ENCODE measurements at places on chromosomes 4 and X.

DNA sequence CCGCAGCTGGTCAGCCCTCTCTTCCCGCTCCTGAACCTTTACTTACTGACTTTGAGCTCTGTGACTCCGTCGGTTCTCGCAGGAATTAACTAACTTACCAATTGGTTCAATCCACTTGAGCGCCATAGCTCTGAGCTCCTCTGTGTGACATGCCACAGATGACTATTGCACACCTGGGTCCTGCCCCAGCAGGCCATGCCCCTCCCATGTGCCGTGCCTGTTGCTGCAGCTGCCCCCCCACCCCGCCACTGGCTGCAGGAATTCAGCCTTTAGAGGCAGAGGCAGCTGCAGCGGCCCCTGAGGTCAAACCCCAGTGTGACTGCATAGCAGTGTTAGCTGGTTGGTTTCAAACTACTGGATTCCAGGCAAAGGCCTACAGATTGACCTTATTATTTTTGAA lies 70.6 kb downstream of the MTMR1 start:
- DNase-seq, result no peak

- no peak for DNase-seq
Measured at GRCh38 chr4:38805530-38806145, 1.0 kb upstream of the TLR1 start.

DNA sequence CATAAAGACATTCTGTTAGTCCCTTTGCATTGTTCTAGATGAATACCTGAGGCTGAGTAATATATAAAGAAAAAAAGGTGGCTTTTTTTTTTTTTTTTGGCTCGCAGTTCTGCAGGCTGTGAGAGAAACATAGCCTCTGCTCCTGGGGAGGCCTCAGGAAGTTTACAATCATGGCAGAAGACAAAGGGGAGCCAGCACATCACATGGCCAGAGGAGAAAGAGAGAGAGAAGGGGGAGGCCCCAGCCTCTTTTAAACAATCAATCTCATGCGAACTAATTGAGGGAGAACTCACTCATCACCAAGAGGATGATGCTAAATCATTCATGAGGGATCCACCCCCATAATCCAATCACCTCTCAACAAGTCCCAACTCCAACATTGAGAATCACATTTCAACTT lies 364.0 kb upstream of the EPHA5 start:
- DNase-seq, result no peak

GRCh38 chrX:76420237-76420636 lies 7.3 kb upstream of the MAGEE1 start:
- DNase-seq, result no peak

- DNase-seq, result no peak
Measured at GRCh38 chr4:138209094-138209493, 33.1 kb downstream of the SLC7A11 start.

DNA sequence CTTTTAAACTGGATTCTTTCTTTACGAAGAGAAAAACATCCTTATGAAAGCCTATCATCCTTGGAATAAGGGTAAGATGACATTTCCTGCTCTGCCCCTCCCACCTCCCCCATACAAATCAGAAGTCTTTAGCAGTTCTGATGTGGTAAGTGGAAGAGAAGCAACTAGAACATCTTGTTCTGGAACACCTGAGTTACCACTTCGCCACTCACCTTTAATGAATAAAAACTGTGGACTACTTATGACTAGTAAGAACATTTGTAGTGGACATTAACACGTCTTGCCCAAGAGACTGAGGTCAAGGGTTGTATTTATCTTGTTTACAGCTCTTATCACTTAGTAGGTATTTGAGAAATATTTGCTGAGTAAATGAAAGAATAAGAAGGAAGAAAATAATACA lies 4.3 kb downstream of the XKRX start:
- no peak for DNase-seq

- no peak for DNase-seq
Measured at GRCh38 chrX:38618180-38618579, 56.8 kb downstream of the TSPAN7 start.

DNA sequence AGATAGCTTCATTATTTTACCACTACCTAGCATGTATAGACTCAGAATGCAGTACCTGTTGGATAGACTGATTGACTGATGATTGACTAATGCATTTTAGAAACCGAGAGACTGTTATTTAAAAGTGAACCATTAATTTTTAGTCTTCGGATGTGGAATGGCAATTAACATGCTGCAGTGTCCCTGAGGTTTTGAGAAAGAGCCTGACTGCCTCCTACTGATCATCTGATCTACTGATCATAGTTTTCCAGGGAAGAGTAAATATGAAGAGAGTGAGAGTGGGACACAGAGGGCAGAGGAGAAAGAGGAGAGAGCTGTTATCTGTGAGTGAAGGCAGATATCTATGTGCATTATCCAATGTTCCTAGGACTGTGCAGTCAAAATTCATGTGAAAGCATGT lies 764.7 kb downstream of the TRIML1 start:
- DNase-seq, result no peak

GRCh38 chr4:3041192-3042142 lies 32.9 kb downstream of the HTT-AS start:
- DNase-seq, result peak; percentile 44

GRCh38 chrX:72176981-72177380 lies 4.6 kb upstream of the PIN4 start:
- DNase-seq, result no peak

GRCh38 chrX:12890467-12890866 lies 16.0 kb upstream of the TLR8 start:
- no peak for DNase-seq

DNA sequence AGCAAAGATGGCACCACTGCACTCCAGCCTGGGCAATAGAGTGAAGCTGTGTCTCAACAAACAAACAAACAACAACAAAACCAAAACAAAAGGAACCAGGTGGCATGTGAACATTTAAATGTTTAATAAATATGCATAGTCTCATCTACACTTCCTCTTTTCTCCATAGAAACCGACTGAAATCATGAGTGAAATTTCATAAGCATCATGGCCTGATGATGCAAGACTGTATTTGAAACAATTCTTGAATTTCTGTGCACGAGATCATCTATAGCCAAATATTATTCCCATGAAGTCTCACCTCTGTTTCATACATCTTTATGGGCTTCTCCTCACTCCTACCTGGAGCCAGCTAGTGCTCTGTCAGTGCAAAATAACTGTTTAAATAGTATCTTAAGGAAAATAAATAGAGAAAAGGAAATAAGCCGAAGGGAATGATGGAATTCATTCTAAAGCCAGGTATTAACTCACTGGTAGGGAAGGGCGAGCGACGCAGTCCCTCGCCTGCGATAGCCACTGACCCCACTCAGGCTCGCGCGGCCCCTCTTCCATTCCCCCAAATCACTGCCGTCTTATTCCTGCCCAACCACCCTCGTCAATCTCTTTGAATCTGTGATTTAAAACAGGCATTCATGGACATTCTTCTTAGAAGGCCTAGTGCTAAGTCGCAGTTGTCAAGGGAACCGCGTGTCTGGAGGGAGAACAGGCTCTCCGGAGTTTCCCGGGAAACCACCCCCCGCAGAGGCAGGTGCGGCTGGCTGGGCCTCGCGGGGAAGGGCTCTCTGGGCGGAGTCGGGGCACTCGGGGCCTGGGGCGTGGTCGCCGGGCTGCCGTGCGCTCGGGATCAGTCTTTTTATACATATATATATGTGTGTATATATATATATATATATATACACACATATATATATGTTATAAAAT lies 52.4 kb upstream of the TRIM2 start:
- DNase-seq, result no peak

GRCh38 chr4:186067757-186068385 lies 1.1 kb upstream of the TLR3 start:
- peak; percentile 9 for DNase-seq

- DNase-seq, result no peak
Measured at GRCh38 chr4:140930557-140930956, 174.4 kb upstream of the TBC1D9 start.

GRCh38 chrX:123340696-123341095 lies 156.6 kb downstream of the GRIA3 start:
- DNase-seq, result no peak

DNA sequence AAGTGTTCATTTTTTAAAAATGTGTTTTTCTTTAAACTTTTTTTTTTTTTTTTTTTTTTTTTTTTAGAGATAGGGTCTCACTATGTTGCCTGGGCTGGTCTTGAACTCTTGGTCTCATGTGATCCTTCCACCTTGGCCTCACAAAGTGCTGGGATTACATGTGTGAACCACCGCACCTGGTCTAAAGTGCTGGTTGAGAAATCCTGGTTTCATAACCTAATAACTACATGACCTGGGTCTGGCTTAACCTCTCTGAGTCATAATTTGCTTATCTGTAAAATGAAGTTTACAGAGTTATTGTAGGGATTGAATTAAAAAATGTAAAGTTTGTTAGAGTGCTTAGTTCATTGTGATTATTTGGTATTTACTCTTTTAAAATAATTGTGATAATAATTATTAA lies 5.2 kb downstream of the HSD17B13 start:
- DNase-seq, result no peak

- no peak for DNase-seq
Measured at GRCh38 chr4:1288786-1289185, 905 bp upstream of the MAEA start.

GRCh38 chrX:42946544-42947194 lies 168.7 kb upstream of the PPP1R2C start:
- DNase-seq, result no peak

GRCh38 chrX:134247492-134247891 lies 10.5 kb downstream of the CCDC160 start:
- DNase-seq, result no peak

- DNase-seq, result no peak
Measured at GRCh38 chr4:89404530-89404929, 96.9 kb upstream of the GPRIN3 start.

GRCh38 chr4:118740869-118741268 lies 55.7 kb downstream of the METTL14 start:
- no peak for DNase-seq

DNA sequence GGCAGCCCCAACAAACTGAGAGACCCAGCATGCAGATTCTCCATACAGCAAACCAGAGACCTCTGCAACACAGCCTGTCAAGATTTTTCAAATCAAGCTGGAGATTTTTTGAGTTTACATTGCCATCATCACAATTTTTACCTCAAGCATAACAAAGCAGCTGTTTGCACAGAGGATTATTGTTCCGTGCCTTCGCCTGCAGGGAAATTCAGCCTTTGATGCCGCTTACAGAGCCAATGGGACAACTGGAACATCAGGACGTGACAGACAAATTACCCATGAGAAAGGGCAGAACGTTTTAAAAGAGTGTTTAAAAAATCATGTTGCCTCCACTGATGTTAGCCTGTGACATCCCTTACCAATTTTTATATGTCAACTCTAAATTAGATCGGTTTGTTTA lies 363.7 kb downstream of the FBXW7 start:
- DNase-seq, result no peak

- DNase-seq, result peak; percentile 10
Measured at GRCh38 chr4:109803924-109804571, 2.2 kb upstream of the CFI start.

DNA sequence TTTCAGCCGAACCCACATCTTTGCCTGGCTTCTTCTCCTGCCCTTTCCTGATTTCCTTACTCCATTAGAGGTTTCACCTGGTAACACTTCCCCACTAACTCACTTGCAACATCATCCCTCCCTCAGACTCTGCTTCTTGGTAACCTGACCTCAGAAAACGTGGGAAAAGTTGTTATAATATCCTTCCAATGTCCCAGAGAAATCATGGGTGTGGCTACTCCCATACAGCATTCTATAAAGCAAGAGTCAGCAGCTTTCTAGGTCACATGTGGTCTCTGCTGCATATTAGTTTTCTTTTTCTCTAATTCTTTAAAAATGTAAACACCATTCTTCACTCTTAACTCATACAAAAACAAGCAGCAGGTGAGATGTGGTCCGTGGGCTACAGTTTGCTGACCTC lies 283.1 kb upstream of the MAOA start:
- DNase-seq, result no peak

GRCh38 chr4:148390311-148390710 lies 51.9 kb downstream of the NR3C2 start:
- no peak for DNase-seq

GRCh38 chrX:94204524-94204923 lies 530.5 kb downstream of the FAM133A start:
- no peak for DNase-seq

DNA sequence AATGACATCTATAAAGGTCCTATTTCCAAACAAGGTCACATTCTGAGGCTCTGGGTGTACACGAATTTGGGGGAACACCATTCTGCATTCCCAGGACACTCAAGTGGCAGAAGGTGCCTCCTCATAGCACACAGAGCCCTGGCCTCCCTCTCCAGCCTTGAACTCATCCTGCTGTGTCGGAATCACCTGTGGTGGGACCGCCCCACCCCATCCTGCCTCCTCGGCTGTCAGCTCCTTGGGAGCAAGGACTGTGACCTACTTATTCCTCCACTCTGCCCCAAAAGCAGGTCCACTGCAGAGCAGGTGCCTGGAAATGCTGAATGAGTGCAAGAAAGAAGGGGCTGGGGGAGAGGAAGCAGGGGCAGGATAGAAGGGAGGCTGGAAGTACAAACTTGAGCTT lies 33.5 kb downstream of the HTRA3 start:
- DNase-seq, result no peak

GRCh38 chr4:1396806-1397455 lies 9.3 kb downstream of the NKX1-1 start:
- no peak for DNase-seq

DNA sequence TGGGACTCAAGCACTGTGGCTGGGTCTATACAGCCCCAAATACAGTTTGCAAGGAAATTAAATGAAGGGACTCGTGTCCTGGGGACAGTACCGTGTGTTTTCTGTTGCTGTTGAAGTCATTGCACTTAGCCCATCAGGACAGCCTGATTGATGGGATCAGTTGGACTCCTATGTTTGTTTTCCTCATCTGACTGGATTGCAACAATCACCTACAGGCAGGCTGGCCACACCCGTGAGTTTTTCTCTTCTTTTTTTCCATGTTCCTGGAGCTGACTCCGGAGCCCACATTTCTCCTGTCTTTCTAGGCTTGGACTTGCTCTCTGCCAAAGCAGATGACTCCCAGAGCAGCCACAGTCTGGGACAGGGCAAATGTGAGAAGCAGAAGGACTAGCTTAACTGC lies 38.1 kb downstream of the RTL9 start:
- no peak for DNase-seq

DNA sequence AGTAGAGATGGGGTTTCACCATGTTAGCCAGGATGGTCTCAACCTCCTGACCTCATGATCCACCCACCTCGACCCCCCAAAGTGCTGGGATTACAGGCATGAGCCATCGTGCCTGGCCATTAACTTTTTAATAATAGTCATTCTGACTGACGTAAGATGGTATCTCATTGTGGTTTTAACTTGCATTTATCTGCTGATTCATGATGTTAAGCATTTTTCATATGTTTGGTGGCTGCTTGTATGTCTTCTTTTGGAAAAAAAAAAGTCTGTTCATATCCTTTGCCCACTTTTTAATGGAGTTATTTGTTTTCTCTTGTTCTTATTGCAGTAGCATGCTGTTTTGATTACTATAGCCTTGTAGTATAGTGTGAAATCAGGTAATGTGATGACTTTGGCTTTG lies 45.8 kb downstream of the ANXA10 start:
- no peak for DNase-seq
